ENCODE measurements at places on chromosomes 3 and 15. TPM values are rescaled to one million over a fixed set of nuclear protein-coding genes. Genes with fewer than 3 reads are reported as not detected.

Gene TMEM212
- not detected for total RNA-seq

Gene TKT
- total RNA-seq = 206 TPM

GRCh38 chr3:35291471-35292236 lies 347.7 kb upstream of the ARPP21 start:
- no peak for DNase-seq

Gene OXTR
- total RNA-seq = 68.4 TPM
